Activated CD4-positive, CD25-positive, alpha-beta regulatory T cell (primary cell): ENCODE measurements at places on chromosomes 2 and 18.
A peak's percentile ranks its signal among the peaks of the same experiment; 100 is the strongest.

GRCh38 chr2:143615562-143615961 is 486.3 kb downstream of the ARHGAP15 start:
- DNase-seq, result no peak

DNA sequence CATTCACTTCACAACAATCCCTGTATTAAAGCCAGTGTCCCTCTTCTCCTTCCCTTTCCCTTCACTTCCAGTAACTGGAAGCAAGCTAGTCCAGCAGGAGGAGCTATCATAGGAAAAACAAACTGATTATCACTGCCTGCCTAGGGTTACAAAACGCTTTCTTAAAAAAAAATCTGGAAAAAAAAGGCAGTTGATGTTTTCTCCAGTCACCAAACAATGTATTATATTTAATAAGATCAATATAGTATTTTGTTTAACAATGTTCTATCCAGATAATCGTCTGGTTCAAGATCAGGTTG is 78.8 kb upstream of the ITGB6 start:
- DNase-seq, result no peak

- DNase-seq, result no peak
These were observed 9.0 kb downstream of the CAPN10 start for GRCh38 chr2:240595381-240596079.

GRCh38 chr2:115070002-115070401 is 627.6 kb downstream of the DPP10 start:
- no peak for DNase-seq

DNA sequence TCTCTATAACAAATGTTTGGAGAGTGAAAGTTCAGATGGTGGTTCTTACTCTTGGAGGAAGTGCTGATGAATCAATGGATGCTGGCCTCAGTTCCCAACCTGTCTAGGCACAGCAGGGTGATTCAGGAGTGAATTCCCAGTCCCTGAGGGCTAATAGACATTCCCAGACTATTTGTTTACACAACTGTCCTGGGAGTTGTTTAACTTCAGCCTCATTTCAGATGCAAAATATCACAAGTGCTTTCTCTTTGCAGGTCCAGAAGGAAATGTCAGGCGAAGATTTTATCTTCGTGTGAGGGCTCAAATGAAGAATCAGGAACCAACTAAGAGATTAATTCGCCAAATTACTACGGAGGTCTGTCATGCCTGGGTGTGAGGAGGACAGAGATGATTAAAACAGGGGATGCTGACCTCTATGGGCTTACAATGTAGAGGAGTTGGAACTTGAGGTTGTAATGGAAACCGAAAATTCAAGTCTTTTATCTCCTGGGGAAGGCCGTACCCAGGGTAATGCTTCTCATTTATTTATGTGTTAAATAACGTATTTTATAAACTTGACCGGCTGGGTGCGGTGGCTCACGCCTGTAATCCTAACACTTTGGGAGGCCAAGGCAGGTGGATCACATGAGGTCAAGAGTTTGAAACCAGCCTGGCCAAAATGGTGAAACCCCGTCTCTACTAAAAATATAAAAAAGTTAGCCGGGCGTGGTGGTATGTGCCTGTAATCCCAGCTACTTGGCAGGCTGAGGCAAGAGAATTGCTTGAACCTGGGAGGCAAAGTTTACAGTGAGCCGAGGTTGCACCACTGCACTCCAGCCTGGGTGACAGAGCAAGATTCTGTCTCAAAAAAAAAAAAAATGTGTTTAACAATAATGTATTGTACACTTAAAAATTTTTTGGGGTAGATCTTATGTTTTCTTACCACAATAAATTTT is 38.7 kb upstream of the SLC1A4 start:
- DNase-seq, result no peak

DNA sequence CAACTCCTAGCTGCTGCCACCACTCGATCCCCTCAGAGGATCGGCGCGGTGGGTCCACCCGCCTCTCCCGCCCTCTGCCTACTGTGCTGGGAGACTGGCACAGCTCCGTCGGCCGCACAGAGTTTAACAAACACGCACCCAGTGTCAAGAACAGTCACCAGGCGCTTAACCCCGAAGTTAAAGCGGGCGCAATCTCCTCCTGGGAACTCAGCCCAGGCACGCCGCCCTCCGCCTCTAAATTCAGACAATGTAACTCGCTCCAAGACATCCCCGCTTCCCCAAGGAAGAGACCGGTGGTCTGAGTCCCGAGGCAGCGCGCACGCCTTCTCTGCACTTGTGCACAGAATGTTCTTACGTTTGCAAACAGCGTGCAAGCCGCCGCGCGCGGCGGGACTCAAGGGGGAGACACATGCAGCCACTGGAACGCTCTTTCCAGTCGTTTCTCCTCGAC is 533 bp downstream of the CXCR4 start:
- DNase-seq, result peak; percentile 20

DNA sequence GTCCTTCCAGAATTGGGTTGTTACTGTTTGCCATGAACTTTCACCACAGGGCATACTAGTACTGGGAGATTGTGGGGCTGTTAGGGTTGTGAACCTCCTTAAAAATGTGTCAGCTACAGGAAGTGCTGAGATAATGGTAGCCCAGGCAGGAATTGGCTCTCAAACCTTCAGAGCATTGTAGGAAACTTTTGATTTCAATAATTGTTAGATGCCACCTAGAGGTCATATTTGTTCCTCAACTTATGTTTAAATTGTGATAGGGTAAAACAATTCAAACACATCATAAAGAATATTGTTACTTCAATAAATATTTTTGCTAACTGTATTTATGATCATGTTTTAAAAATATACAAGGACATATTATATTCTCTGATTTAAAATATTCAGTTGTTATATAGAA is 594.6 kb downstream of the ADCYAP1 start:
- no peak for DNase-seq

DNA sequence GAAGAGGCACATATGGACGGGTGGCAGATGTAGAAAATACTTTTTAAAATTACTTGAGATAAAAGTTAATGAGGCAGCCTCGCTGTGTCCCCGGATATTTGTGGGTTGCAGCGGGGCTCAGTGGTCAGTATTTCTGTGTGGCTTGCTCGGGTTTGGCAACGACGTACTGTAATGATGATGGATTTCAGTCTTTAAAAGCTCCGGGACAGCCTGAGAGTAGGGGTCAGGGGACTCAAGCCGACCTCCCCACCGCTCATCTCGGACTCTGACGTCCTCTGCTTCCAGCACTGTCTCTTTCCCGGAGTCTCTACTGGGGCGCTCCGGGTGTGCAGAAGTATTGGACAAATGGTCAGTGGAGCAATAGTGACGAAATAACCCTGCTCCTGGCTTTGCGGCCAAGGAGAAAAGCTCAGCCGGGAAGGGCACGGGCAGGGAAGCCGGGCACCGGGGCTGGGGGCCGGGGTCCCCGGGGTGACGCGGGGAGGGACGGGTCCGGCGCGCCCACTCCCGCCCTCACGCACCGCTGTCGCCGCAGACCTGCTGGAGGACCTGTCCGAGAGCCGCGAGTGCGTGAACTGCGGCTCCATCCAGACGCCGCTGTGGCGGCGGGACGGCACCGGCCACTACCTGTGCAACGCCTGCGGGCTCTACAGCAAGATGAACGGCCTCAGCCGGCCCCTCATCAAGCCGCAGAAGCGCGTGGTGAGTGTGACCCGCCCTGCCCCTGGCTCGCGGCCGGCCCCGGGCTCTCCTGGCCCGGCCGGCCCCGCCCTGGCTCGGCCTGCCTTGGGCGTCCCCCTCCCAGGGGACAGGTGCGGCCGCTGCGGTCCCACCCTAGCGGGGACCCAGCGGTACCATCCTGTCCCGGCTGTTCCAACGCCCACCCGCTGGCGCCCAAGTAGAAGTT is 7.3 kb downstream of the GATA6 start:
- DNase-seq, result no peak

DNA sequence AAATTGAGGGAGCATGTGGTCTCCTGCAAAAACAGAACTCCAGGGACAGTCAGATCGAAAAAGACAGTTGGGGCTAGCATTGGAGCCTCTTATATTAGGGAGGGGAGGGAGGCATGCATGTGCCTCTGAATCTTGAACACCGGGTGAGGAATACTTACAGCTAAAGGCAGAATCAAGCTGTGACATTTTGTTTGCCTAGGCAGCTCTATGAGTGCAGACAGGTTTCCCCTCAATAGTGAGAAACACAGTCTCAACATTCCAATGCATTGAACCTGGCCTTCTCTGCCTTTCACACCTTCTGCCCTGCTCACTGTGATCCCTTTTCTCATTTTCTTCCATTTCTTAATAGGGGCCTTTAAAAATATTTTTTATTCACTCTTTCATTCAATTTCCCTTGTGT is 140.4 kb downstream of the THSD7B start:
- DNase-seq, result no peak

DNA sequence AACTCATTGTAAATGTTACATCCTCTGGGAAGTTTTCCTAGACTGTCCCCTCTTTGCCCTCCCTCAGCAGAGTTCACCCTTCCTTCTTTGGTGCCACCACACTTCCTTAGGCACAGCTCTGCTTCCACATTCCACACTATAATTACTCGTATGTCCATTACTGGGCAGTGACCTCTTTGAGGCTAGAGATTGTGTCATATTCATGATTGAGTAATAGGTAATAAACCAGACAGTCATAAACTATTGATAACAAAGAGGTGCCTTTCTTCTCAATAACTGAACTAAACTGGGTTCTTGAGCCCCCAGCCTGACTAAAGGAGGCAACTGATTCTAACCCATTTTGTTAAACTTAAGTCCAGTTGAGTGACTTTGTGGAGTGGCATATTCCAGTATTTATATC is 28.3 kb downstream of the MYO3B start:
- DNase-seq, result no peak

DNA sequence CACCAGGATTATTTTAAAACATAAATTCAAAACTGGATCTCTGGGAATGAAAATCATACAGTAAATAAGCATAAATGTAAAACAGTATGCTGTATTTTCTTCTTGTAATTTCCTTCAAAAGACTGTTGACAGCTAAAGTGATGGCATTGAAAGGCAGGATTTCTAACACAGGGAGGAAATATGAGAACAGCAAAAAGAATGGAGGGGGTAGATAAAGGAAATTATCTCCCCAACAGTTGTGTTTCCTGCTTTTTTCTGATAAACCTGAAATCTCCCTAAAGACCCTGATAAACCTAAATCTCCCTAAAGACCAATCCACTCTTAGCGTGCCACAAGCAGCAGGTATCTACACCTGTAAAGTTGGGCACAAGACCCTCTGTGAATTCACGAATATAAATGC is 50.8 kb downstream of the PIAS2 start:
- DNase-seq, result no peak

DNA sequence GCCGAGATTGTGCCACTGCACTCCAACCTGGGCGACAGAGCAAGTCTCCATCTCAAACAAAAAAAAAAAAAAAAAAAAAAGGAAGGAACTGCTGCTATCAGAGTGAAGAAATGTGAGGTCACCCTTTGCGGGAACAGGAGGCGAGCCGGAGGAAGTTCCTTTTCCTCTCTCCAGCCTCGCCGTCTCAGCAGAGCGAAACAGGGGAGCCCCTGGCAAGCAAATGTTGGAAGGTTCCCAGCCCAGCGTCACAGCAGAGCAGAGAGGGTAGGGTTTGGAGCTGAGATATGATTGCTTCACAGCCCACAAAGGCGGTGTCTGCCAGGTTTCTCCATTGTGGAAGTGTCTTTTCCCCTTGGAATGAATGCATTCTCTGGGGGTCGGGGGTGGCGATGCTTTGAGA is 28.5 kb downstream of the SLC20A1 start:
- no peak for DNase-seq

- DNase-seq, result no peak
These were observed 402.9 kb downstream of the TNS1 start for GRCh38 chr2:217599906-217600305.

GRCh38 chr2:44433895-44434294 is 72.1 kb downstream of the CAMKMT start:
- DNase-seq, result no peak

DNA sequence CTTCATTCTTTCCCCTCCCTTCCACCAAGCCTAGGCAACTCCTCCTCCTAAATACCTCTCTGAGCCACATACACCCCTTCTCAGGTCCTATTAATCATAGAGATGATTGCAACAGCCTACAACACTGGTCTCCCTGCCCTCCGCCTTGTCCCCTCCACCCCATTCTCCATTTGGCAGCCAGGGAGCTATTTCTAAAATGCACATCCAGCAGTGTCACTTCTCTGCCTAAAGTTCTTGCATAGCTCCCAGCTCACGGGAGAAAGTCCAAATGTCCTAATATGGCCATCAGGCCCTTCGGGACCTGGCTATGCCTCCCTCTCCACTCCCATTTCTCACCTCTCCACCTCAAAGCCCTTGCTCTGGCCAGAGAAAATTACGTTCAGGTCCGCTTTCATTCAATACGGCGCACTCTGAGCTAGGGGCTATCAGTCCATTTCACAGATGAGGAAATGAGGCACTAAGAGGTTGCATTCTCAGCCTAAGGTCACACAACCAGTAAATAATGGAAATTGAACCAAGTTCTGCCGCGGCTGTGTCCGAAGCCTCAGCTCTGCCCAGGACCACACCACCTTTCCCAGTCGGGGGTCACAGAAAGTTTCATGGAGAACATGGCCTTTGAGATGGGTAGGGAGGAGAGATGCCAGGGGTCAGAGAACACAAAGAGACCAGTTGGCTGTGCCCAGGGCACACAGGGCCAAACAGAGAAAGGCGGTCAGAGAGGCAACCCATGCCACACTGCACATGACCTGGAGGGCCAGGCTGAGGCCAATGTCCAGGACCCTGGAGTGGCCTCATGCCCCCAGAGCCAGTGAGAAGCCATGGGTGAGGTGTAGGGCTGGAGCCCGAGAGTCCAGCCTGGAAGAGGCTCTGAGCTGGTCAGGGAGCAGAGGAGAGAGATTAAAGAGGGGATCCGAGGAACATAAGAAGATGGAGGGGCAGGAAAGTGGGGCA is 72.8 kb downstream of the TNS1 start:
- DNase-seq, result no peak

- no peak for DNase-seq
These were observed 3.0 kb upstream of the FZD7 start for GRCh38 chr2:202030691-202031090.

- no peak for DNase-seq
These were observed 82.9 kb upstream of the RAB12 start for GRCh38 chr18:8526332-8526731.

DNA sequence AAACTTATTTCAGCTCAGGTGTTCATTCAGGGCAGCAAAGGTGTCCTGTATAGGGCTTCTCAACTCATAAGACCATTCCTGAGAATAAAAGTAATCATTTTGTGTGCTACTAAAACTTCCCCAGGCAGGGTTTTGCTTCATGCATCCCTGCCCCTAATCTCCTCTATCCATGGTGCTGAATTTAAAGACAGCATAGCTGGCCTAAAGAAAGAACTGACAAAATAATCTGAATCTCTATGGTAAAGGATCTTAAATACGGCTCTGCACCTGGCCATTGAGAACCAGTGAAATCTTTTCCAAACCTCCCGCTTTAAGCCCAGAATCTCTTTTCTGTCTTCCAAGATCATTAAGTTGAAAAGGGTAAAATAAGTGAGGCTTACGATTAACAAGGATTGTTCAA is 292.1 kb upstream of the KLHL29 start:
- DNase-seq, result no peak

GRCh38 chr2:189592353-189592984 is 11.9 kb upstream of the SLC40A1 start:
- DNase-seq, result no peak
